DND-41 (cell line): ENCODE measurements at places on chromosomes 1 and 21.

DNA sequence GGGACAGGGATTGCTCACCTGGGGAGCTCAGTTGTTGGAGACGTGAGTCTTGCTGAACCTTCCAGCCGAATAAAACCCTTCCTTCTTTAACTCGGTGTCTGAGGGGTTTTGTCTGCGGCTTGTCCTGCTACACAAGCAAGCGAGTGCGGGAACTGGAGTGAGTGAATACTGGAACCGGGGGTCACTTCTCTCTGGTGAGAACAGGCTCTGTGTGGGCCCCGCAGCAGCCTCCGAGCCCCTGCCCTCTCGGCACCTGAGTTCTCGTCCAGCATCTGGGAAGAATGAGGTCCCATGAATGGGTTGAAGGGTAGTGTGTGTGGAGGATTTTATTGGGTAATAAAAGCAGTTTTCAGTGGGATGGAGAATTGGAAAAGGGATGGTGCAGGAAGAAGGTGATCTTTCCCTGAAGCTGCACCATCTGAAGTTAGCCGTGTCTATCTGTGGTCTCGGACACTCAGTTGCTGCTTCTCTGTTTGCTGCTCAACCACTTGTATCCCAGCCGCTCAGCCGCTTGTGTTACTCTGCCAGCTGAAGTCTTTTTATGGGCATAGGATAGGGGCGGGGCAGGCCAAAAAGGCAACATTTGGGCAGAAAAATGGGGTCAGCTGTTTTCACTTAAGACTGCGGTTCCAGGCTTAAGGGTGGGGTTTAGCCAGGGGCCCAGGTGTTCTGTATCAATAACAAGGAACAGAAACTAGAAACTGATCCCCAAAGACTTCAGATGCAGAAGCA is 450.6 kb upstream of the CAMK1G start:
- DNase-seq: no peak

GRCh38 chr1:30465096-30465495 is 258.3 kb downstream of the MATN1 start:
- DNase-seq: no peak

- no peak for DNase-seq
Observed at GRCh38 chr1:222417264-222417663, 130.6 kb downstream of the HHIPL2 start.

DNA sequence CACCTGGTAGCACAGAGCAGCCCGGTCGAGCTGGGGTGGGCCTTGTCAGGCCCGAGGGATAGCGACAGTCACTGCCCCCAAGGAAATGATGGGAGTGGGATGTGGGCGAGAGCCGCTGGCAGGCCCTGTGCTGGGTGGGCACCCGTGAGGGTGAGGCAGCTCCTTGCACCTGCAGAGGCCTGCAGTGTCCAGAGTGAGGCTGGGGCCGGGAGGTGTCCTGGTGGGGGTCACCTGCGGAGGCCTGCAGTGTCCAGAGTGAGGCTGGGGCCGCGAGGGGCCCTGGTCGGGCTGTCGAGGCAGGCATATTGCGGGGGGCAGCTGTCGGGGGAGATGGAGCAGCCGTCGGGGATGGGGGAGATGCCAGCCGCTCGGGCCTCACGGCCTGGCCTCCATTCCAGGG is 49.5 kb downstream of the SLC19A1 start:
- no peak for DNase-seq

DNA sequence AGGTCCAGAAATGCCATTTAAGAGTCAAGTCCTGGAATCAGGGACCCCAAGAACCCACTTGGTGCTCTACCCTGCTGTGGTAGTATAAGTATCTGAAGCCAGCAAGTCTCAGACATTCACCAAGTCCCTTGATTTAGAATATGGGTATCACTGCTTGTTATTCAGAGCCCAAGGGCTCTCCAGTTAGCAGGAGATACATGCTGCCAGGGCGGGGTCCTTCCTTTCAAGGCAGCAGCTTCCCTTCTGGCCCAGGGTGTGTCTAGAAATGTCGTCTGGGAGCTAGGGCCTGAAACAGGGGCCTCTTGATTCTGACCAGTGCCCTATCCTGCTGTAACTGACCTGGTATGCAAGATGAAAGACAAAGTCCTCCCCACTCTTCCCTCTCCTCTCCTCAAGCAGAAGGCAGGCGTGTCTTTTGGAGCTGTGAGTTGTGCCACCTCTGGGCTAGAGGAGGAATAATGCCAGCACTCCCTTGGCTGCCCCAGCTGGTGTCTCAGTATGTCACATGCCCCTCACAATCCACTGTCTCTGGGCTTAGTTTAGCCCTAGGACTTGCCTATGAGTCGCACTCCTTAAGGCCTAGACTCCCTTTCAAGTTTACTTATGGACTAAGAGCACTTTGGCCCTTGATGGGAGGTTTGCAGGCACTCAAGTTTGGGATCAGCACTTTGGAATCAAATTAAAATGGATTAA is 200.2 kb downstream of the MRPL39 start:
- no peak for DNase-seq

DNA sequence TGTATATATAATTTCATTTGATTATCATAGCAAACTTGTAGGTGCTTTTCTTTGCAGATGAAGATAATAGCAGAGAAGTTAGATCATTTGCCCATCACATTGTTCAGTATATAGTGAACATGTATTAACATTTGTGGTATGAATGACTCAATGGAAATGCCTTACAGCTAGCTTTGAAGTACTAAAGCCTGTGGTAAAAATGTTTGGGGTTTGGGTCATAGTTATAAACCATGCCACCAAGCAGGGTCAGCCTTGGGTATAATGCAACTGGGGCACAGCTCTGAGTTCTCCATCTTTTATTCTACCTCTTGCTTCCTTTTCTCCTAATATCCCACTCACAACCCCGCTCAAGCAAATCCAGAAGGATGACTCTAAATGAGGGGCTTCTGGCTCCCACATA is 141.6 kb downstream of the KCNT2 start:
- no peak for DNase-seq

DNA sequence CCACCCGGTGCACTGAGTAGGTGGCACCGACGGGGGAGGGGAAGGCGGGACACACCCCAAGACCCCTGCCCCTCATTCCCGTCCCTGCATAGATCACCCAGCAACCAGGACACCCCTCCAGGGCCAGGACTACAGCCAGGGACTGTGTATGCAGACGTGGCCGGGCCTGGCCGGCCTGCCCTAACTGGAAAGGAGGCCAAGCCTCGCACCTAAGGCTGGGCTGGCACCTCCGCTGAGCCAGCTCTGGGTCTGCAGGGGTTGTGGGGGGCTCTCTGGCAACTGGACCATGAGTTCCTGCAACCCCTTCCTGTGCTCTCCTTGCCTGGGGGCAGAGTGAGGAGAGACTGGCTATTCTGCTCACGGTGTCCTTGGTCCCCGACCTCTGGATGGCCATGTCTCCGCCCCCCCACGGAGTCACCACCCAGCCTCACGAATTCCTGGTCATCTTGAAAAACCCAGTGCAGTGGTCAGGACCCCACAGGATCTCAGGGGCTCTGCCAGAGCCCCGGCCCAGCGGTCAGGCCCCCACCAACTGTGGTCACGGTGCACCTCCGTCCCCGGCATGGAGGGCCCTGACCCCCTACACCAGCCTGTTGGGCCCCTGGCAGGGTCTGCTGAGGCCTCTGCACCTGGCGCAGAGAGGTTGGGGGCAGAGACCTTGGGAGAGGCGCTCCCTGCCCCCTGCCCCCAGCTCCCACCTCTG is 1.1 kb upstream of the FNDC10 start:
- DNase-seq: no peak

DNA sequence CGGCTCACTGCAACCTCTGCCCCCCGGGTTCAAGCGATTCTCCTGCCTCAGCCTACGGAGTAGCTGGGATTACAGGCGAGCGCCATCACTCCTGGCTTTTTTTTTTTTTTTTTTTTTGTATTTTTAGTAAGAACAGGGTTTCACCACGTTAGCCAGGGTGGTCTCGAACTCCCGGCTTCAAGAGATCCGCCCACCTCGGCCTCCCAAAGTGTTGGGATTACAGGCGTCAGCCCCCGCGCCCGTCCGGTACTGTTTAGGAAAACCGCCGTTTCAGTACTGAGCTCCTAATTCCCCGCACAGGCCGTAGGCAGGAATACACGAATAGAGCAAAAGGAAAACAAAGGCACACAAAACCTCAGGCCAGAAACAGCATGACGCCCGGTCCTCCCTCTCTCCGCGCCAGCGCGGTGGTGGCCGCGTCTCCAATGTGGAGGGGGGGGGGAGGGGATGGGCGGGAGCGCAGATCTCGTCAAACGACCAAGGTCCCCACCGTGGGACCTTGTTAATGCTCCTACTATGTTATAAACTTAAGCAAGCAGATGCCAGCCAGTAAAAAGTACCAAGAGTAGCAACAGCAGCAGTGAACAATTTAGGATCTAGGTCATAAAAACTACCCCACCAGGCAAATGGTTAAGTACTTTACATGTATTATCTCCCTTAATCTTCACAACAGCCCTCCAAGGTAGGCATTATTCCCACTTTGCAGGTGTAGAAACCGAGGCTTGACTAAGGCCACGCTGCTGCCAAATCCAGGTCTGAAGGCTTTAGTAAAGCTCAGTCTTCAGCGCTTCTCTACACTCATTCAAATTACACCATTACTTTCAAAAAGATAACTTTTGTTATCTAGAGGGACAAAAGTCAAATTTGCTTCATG is 648 bp upstream of the ADAR start:
- peak; percentile 58 for DNase-seq

DNA sequence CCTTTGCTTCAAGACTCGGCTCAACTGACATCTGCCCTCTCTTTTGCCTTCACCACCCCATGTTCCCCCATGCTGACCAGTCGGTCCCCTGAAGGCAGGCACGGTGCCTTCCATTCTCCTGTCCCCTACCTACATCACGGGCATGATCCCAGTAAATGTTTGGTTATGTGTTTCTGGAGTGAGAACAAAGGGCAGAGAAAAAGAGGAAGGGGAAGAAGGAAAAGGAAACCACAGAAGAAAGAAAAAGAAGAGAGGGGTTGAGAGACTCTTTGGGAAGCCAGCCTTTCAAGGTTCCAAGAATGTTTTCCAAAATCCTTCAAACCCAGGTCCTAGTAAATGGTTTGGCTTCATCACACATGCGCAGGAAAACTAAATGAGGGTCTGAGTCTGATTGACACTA is 84.9 kb downstream of the CDC7 start:
- no peak for DNase-seq

DNA sequence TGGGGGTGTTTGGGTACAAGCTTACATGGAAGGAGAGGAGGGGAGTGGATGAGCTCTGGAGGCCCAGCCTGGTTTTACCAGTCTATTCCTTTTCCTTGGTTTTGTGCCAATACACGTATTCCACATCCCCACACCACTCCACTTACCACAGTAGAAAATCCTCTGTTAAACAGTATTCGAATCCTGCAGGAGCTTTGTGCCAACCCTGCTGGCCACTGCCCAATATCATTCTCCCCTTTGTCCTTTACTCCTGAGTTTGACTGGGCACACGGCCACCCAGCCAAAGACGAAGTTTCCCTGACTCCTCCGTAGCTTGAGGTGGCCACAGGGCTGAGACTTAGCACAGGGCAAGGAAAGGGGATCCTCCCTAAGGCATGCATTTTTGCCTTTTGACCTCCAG is 61.6 kb downstream of the TMCO4 start:
- no peak for DNase-seq

DNA sequence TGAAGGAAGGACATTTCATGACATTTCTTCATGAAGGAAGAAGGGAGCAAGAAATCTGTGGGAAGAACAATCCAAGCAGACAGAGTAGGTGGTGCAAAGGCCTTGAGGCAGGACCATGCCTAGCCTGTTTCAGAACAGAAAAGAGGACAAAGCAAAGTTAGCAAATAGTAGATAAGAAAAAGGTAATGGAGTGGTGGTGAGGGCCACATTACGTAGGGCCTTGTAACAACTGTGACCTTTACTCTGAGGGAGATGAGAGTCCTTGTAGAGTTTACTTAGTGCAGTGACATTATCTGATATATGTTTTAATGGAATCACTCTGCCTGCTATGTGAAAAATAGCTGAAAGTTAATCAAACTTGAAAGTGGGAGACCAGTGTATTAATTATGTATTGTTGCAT is 6.4 kb upstream of the TSNAX start:
- no peak for DNase-seq

GRCh38 chr1:119870917-119871596 is 25.3 kb downstream of the ADAM30 start:
- peak; percentile 92 for DNase-seq

GRCh38 chr1:150799089-150799488 is 9.0 kb downstream of the CTSK start:
- no peak for DNase-seq

GRCh38 chr1:234111458-234112142 is 207.1 kb downstream of the SLC35F3 start:
- no peak for DNase-seq

- DNase-seq: no peak
Observed at GRCh38 chr1:94851571-94851970, 31.4 kb downstream of the SLC44A3 start.

GRCh38 chr21:33940164-33940880 is 24.7 kb upstream of the ATP5PO start:
- no peak for DNase-seq

DNA sequence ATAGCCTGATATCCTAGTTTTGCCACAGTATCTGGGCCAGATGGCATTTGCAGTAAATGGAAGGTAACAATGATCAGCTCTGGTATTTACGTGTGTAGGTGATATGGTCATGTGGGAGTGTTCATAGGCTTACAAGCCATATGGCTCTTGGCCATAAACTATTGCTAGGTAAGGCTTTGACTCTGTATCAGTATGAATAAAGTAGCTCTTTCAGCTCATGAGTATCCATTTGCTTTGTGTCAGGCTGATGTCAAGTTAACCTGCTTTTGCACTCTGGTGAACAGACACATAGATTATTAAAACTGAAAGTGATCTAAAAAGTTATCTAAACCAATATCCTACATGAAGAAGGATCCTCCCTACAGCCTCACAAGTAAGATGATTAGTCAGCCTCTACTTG is 69.0 kb downstream of the DDR2 start:
- DNase-seq: no peak
